ENCODE measurements at places on chromosomes 3 and 15. TPM values are rescaled to one million over a fixed set of nuclear protein-coding genes. Genes with fewer than 3 reads are reported as not detected.

LMAN1L gene
- 0.56 TPM for total RNA-seq

LYSMD2 gene
- 17.4 TPM for total RNA-seq

ZDHHC23 gene
- total RNA-seq, result 3.2 TPM

CADM2 gene
- 0.03 TPM for total RNA-seq

C3orf62 gene
- 7.0 TPM for total RNA-seq

DUOXA2 gene
- not detected for total RNA-seq

- no peaks in the 10 kb centered on the region for H3K27me3 ChIP-seq
- no peak overlapping the region for H3K27ac ChIP-seq
- H3K4me3 ChIP-seq, result no peak overlapping the region
- no peaks in the 10 kb centered on the region for H3K36me3 ChIP-seq
- DNase-seq, result no peak
Observed at GRCh38 chr15:36370731-36371112, 208.7 kb upstream of the CDIN1 start.

DNA sequence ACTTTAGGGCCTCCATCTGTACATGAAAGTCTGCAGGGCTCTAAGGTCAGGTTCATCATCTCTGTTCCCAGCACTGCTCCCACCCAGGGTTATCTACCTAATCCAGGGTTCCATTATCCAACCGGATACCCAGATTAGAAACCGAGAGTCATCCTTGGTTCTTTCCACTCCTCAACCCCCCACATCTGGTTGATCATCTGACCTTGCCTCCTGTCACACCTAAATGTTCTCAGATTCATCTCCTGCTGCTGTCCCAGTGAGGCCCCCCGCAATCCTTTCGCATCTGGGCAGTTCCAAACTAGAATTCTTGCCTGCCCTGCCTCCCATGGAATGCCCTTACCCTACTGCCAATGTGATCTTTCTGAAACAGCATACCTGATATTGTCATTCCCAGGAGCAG is 136.5 kb downstream of the PDE8A start:
- H3K4me1 ChIP-seq, result no peaks in the 10 kb centered on the region
- no peak overlapping the region for H3K27ac ChIP-seq
- H3K36me3 ChIP-seq, result peaks cover 52% of the 10 kb centered on the region
- no peak overlapping the region for H3K4me3 ChIP-seq

- H3K36me3 ChIP-seq, result no peaks in the 10 kb centered on the region
- H3K27ac ChIP-seq, result no peak overlapping the region
- DNase-seq, result no peak
- no peaks in the 10 kb centered on the region for H3K27me3 ChIP-seq
Observed at GRCh38 chr3:105195260-105195659, 171.4 kb upstream of the ALCAM start.

DNA sequence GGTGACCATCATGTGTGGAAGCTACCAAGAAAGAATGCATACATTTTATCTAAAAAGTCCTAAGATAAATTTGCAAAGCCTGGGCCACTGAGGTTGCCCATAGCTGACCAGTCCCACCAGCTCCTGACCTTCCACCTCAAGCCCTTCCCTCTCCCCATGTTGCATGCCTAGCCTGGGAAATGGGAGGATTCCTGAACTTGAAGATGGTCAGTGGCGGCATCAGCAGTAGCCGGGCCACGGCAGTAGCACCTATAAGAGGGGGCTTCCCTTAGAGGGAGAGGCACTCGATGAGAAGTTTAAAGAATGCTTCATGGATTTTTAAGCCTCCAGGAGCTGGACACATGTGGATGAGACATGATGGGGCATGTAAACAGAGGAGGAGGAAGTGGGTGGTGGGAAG is 172.1 kb downstream of the KLF13 start:
- no peaks in the 10 kb centered on the region for H3K27me3 ChIP-seq
- no peak overlapping the region for H3K4me3 ChIP-seq
- H3K36me3 ChIP-seq, result no peaks in the 10 kb centered on the region
- H3K4me1 ChIP-seq, result no peaks in the 10 kb centered on the region
- no peak for DNase-seq

GRCh38 chr3:155494332-155494731 is 200.8 kb upstream of the STRIT1 start:
- no peaks in the 10 kb centered on the region for H3K4me1 ChIP-seq
- H3K27ac ChIP-seq, result no peak overlapping the region
- DNase-seq, result no peak
- no peaks in the 10 kb centered on the region for H3K36me3 ChIP-seq

DNA sequence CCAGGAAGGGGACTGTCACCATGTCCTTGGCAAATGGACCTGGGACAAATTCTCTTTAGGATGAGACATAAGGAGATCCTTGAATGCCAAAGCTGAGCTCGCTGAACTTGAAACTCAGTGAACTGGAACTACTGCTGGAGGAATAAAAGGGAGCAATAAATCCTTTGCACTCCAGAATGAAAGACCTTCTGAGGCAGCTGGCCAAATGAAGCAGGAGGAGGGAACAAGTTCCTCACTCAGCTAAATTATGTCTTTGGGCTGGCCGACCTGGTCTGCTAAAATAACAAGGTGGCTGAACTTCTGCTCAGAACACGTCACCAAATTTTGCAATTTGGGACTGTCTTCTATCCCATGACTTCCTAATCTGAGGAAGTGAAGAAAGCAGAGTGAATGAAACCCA is 314.7 kb downstream of the LPP start:
- no peaks in the 10 kb centered on the region for H3K4me1 ChIP-seq
- no peak overlapping the region for H3K4me3 ChIP-seq
- peaks cover 2% of the 10 kb centered on the region for H3K36me3 ChIP-seq
- no peak for DNase-seq
- no peak overlapping the region for H3K27ac ChIP-seq

DNA sequence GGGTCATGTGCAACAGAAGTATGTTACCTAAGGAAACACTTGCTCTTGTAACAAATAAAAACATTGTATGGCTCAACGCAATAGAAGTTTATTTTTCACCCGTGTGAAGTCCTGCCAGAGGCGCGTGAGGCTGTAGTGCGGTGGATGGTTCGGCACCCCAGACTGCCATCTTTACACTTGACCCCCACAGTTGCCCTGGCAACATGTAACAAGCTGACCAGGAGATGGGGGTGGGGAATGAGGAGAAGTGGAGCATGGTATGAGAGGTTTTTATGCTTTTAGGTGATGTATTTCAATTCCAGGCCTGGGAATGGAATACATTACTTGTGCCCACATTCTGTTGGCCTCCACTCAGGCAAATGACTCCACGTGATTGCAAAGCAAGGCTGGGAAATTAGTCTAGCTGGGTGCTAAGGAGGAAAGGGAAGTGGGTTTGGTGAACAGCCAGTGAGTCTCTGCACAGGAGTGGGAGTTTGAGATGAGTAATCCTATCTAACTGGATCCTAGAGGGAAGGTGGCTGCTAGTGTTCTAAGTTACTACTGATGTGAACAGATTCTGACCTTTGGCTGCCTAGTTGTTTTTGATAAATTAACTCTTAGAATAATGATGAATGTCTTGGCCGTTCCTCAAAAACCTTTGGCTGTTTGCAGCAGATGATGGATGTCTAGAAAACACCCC is 33.8 kb upstream of the GREM1 start:
- DNase-seq, result no peak
- no peaks in the 10 kb centered on the region for H3K27me3 ChIP-seq
- no peak overlapping the region for H3K4me3 ChIP-seq
- H3K36me3 ChIP-seq, result no peaks in the 10 kb centered on the region
- H3K4me1 ChIP-seq, result no peaks in the 10 kb centered on the region

DNA sequence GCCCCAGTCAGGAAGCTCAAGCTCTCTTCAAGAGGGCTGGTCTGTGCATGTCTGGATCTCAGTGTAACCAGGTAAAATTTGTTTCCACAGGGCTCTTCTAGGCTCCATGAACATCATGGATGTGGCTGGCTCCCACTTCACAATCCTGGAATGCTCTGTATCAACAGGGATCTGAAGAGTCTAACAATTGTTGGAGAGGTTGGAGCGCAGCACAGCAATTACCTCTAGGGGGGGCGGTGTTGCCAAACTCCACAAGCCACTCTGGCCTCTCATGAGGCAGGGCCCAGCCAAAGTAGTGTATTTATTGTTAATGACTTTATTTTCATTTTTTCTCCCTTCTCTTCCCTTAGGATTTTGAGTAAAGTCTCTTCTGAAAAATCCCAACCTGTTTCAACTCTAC is 6.1 kb upstream of the EIF2B5 start:
- H3K4me3 ChIP-seq, result no peak overlapping the region
- no peak overlapping the region for H3K27ac ChIP-seq
- H3K4me1 ChIP-seq, result peaks cover 5% of the 10 kb centered on the region
- H3K27me3 ChIP-seq, result no peaks in the 10 kb centered on the region
- no peak for DNase-seq
- no peaks in the 10 kb centered on the region for H3K36me3 ChIP-seq

- no peaks in the 10 kb centered on the region for H3K36me3 ChIP-seq
- H3K27ac ChIP-seq, result no peak overlapping the region
- DNase-seq, result no peak
Observed at GRCh38 chr3:23928524-23928923, 11.6 kb downstream of the RPL15 start.

DNA sequence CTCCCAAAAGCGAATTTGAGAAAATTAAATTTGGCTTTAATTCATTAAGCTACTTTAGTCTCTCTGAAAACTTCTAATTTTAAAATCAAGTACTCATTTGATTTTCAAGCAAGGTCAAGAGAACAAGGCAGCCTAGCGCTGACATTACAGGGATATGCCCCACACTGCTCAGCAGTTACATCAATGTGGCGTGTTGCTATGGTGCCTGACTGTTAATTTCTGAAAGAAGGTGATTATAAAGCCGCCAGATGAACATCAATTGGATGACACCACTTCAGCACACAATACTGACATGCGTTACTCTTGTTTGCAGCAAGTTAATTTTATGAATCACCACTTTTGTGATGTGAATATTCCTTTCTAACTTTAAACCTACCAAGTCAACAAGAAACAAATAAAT is 284.4 kb downstream of the FOXP1 start:
- H3K36me3 ChIP-seq, result peaks cover 11% of the 10 kb centered on the region
- H3K27me3 ChIP-seq, result no peaks in the 10 kb centered on the region
- no peak overlapping the region for H3K27ac ChIP-seq

- peak overlapping the region; percentile 63 for H3K27ac ChIP-seq
- DNase-seq, result no peak
- H3K4me3 ChIP-seq, result no peak overlapping the region
- H3K27me3 ChIP-seq, result no peaks in the 10 kb centered on the region
- H3K36me3 ChIP-seq, result no peaks in the 10 kb centered on the region
- H3K4me1 ChIP-seq, result peaks cover 7% of the 10 kb centered on the region
Observed at GRCh38 chr15:56208641-56209155, 35.0 kb downstream of the RFX7 start.
